ENCODE measurements at places on chromosomes 16 and 17.

GRCh38 chr17:57260325-57261083 lies 4.2 kb downstream of the MSI2 start:
- DNase-seq, result no peak

DNA sequence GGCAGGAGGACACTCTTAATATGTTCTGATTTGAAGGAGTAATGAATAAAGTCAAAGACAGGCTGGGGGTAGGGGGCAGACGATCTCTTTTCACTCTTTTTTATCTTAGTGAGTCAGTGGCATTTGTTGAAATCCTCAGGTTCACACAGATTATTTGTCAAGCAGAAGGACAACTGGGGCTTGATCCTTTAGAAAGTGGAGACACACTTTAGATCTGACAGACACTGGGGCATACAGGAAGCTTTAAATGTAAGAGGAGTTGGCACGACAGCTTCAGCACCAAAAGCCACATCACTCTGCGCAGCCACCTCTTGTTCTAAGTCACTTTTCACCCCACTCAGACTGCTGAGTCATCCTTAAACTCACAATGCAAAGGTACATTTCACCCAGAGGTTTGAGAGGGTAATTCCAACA lies 121.5 kb downstream of the STXBP4 start:
- DNase-seq, result no peak

DNA sequence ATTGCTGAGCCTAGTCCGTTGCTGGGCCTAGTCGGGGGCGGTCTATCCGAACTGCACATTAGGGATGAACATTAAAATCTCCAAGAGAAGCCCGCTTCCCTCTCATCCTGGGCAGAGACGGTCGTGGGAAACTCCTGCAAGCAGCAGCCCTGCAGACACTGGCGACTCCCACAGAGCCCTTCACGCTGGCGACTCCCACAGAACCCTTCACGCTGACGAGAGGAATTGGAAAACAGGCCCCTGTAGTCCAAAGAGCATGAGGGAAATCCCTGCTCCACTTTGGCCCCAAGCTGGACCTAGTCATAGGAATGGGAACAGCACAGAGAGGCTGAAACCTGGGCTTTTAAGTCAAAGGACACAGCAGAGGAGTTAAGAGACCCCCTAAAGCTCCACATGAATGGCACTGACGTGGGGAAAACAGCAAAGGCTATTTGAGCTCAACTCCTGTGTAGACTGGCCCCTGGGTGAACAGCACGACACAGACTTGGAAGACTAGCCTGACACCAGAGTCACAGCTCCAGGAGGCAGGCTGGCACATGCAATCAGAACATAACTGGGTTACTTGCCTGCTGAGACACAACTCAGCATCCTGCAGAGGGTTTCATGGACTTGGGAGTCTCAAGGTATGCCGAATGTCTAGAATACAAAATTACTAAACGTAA lies 42.2 kb downstream of the WDR45B start:
- DNase-seq, result no peak

GRCh38 chr16:84959045-84959576 lies 52.2 kb downstream of the ZDHHC7 start:
- DNase-seq, result no peak

DNA sequence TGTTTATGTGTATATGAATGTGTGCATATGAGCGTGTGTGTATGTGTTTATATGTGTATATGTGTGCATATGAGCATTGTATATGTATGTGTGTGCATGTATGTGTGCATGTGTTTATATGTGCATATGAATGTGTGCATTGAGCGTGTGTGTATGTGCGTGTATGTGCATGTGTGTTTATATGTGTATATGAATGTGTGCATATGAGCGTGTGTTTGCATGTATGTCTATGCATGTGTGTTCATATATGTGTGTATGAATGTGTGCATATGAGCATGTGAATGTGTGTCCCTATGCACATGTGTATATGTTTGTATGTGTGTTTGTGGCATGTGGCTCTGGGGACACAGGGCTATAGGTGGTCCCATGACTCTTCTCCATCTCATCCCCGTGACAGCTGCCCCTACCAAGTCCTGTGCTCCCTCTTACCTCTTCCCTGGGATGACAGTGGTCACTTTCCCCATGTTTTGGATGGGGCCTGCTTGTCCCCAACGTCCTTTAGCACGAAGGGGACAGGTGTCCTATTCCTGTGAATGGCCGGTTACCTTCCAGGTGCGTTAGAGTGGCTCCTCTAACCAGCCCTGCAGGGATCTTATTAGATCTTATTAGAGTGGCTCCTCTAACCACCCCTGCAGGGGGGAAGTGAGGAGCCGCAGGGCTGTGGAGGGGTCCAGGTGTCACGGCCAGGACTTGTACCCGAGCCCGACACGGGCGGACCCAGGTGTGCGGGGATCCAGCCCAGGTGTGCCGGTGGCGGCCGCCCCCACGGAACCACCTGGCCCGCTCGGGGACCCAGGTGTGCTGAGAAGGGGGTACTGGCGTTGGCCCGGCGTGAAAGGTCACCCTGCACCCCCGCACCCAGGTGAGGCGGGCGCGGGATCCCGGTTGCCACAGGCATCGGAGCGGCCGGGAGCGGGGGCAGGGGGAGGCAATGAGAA lies 105.6 kb downstream of the SEC14L1 start:
- no peak for DNase-seq

DNA sequence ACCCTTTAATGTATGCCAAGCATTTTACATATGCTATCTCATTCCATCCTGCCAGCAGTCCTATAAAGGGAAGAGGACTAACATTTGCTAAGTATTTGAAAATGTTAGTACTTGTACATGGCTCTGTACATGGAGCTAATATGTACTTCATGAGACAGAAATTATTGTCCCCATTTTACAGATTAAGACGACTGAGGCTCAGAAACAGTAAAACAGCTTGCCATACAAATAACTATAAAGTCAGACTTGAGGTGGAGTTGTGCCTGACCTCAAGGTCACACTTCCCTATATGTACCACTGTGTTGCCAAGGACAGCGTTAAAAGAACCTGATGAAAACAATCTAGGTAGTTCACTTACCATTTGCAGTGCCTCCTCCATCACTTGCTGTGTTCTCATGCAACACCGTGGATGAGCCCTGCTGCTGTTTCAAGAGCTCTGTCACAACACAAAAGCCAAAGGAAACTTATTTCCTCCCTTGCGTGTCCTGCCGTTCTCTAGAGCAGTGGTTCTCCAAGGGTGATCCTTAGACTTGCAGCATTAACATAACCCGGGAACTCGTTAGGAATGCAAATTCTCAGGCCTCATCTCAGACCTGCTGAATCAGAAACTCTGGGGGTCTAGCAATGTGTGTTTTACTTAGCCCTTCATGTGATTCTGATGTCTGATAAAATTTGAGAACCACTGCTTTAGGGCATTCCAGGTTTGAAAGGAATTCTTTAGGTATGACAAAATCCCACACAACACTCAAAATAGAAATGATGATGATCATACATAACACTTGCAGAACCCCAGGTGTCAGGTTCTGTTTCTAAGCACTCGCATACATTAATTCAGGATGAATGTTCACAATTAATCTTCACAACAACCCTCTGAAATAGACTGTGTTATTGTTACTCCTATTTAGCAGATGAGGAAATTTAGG lies 51.2 kb upstream of the MTMR4 start:
- no peak for DNase-seq

- DNase-seq, result no peak
These were observed 55.9 kb downstream of the CDK12 start for GRCh38 chr17:39517224-39517623.

GRCh38 chr17:82949984-82950383 lies 110.2 kb upstream of the ZNF750 start:
- no peak for DNase-seq

GRCh38 chr17:82835766-82836512 lies 3.9 kb downstream of the ZNF750 start:
- peak; percentile 88 for DNase-seq

- peak; percentile 15 for DNase-seq
These were observed 9.1 kb downstream of the CEP20 start for GRCh38 chr16:15879255-15879811.

DNA sequence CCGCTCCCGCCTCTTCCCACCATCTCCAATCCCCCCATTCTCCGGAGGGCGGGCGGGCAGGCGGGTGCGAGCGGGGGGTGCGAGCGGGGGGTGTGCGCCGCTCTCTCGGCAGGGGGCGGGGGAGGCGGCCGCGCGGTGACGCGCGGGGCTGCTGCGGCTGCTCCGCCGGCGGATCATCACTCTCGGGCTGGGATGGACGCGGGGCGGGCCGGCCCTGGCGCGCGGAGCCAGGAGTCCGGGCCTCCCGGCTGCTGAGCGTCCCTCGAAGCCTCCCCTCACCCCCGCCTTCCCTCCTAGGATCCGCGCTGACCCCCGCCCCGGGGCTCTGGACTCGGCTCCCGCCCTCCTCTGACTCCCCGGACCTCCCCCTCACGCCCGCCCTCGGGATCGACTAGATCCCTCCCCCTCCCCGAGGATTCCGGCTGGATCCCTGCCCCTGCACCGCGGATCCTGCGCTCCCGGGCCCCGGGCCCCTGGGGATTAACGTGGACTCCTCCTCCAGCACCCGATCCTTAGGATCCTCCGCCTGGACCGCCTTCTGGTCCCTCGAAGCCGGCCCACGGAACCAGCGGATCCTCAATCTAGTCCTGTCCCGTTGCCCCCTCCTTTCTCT lies 946 bp upstream of the TMEM256 start:
- peak; percentile 34 for DNase-seq

DNA sequence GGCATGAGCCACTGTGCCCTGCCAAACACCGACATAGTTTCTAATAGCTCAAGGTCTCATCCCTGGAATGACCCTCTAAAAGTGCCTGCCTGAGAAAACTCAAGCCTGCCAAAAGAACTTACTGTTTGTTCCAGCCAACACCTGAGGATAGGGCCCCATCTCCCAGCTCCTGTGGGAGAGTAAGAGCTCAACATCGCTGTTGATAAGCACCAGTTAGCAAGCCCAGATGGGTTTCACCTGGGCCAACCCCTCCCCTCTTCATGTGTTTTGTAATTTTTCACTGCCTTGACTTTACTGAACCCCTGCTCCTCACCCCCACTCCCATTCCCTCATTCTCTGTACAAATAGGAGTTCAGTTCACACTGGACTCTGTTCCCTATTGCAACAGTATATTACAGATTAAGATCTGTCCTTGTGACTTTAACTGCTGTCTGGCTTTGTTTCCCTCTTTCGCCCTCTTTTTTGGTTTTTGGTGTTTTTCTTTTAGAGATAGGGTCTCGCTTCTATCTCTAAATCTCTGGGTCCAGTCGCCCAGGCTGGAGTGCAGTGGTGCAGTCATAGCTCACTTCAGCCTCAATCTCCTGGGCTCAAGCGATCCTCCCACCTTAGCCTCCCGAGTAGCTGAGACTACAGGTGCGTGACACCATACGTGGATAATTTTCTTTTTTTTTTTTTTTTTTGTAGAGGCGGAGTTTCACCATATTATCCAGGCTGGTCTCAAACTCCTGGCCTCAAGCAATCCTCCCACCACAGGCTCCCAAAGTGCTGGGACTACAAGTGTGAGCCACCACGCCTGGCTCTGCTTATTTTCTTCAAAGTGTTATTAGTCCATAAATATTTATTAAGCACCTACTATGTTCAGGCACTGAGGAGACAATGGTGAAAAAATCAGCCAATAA lies 12.3 kb downstream of the NUPR1 start:
- no peak for DNase-seq

- no peak for DNase-seq
These were observed 11.9 kb downstream of the CDK5RAP3 start for GRCh38 chr17:47982645-47983390.

- DNase-seq, result no peak
These were observed 30.1 kb downstream of the ABCA8 start for GRCh38 chr17:68924793-68925720.

GRCh38 chr17:29557085-29557738 lies 9.6 kb downstream of the ABHD15 start:
- no peak for DNase-seq

DNA sequence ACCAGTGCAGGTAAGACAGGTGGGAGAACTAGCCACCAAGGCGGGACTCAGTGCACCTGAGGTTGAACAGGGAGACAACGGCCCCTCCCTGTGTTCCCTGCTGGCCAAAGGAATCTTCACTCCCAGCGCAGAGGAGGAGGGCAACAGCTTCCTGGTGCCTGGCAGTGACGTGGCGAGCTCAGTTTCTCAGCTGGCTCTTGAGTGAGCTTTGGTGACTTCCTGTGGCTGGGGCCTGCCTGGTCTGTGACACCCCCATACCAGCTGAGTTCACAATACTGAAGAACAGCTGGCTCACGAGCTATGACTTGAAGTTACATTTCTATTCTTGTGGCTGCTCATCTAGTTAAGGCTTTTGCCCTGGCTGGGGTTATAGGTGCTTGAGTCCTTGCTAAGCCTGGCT lies 26.1 kb downstream of the WNT9B start:
- DNase-seq, result no peak

DNA sequence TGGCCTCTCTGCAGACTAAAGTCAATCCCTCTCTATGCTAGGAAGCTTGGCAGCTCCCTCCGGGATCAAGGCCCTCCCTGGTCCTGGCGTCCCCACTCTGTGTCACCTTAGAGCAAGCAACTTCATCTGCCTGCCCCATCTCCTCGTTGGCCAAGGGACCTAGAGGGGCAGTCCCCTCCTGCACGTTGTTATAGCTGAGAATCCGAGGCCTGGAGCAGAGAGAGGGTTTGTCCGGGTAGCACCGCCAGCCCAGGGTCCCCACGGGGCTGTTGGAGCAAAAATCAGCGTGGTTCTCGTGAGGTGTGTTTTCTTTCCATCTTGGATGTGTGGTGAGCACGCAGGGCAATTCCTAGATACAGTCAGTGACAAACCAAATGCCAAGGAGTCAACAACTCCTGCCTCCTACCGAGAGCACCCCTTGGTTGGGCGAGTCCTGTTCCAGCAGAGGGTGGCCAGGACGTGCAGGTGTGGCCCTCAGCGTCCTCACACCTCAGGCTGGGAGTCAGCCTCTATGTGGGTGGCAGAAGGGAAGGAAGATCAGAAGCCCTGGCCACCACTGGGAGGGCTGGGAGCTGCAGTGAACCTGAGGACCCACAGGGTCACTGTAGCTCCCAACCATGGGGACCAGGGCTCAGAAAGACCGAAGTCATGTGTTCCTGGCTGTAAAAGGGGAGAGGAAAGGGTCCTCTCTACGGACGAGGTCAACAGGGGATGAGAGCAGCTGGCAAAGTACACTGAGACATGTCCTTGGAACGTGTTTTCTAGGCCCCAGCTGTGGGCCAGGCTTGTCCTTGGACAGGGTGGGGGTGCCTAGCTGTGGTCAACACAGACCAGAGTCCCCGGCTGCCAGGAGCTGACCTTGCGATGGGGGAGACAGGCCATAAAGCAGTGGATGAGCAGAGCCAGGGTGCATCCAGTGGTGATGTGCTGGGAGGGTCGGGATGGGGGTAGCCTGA lies 85.6 kb upstream of the CIBAR2 start:
- DNase-seq, result no peak

Measured in NCI-H345 (cell line).